Tibial artery (tissue), 4 donors: ENCODE measurements at places on chromosomes 7 and 10.
A peak's percentile ranks its signal among the peaks of the same experiment; 100 is the strongest.

- DNase-seq, result peak; percentile 78
Observed at GRCh38 chr7:151759591-151760042, 117.3 kb downstream of the PRKAG2 start.

DNA sequence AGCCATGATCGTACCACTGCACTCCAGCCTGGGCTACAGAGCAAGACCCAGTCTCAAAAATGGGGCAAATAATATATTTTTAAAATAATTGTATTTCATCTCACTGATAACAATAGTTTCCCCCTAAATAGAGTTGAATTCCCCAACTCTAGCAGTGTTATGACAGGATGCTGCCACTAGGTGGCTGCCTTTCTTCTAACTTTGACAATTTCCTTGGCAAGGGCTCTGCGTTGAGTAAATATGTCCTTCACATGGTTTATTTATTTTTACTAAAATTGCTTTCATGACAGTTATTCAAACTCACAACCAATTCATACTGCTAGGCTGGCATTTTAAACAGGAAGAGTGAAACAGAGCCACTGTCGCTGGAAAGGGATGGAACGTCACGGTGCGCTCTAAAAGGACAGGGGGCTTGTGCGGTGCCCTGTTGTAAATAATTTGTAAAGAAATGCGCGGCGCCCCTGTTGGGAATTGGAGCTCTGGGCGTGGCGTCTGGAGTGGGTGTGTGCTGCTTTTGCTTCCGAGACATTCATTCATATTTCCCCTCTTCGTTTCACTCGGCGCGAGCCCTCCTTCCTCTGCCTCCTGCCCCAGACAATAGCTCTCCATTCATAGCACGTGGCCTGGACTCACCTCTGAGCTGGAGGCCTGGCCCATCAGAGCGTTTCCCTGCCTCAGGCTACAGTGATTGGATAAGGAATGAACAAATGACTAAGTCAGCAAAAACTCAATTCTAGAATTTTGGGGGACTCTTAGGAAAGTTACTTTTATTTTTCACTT, 20.5 kb upstream of the PITRM1 start:
- DNase-seq, result no peak

DNA sequence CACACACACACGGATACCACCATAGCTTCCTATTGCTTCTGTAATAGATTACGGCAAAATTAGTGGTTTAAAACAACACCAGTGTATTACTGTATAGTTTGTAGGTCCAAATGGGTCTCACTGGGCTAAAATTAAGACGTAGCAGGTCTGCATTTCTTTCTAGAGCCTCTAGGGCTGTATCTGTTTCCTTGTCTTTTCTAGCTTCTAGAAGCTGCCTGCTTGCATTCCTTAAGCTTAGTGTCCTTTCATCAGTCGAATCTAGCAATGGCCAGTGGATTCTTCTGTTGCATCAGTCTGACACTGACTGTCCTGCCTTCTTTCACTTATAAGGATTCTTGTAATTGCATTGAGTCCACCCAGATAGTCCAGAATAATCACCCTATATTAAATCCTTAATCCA, 882.3 kb downstream of the PCDH15 start:
- no peak for DNase-seq

DNA sequence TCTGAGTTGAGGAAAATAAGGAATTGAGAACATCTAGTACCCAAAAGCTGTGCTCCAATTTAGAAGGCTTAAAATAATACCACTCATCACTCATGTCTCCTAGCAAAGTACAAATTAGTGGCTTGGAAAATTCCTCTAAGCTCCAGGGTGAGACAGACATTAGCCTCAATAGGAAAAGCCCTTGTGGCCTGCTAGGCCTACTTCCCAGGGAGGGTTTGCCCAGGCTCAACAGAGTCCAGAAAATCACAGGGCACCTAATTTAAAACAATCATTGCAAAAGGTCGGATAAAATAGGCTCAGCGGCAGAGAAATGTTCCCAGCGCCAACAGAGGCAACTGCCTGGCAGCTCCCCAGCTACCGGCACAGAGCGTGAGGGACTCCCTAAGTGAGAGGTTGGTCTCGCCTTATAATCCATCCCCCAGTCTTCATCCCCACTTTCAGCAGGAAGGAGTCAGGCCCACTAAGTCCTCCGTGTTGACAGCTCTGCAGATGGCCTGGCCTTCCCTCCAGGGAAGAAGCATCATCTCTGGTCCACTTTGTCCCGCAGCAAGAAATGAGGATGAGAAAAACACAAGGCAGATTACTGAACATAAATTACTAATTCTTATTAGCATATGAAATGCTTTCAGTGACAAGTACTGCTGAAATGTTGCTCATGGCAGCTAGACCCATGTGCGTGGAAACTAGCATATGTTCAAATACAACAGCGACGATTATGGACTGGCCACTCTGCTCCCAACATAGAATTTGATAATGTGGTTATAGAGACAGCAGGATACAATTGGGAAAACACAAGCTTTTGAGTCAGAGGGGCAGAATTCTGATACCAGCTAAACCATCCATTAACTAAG, 1177.7 kb upstream of the AUTS2 start:
- peak; percentile 86 for DNase-seq

- DNase-seq, result no peak
Observed at GRCh38 chr7:25037325-25037724, 57.3 kb upstream of the OSBPL3 start.

DNA sequence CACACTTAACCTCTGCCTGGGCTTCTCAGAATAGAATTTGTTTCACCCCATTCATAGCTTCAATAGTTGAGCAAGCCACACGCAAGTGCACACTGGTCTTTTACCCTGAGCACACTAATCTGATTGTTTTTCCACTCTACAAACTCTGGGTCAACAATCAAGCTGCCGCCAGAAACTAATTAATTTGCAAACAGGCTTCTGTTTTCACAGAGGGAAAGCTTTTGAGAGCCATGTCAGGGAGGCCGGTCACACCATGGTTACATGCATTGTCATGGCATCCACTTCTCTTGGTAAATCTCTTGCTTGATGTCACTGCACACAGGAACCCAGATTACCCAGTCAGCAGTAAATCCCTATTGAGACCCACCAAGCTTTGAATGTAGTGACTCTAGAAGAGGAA, 154.2 kb downstream of the SEMA3A start:
- DNase-seq, result no peak

- DNase-seq, result no peak
Observed at GRCh38 chr7:7816816-7817536, 98.6 kb upstream of the RPA3 start.

GRCh38 chr7:124444696-124445480, 320.7 kb downstream of the GPR37 start:
- DNase-seq, result no peak
